WTC11 (cell line): ENCODE measurements at places on chromosomes 4 and X.

DNA sequence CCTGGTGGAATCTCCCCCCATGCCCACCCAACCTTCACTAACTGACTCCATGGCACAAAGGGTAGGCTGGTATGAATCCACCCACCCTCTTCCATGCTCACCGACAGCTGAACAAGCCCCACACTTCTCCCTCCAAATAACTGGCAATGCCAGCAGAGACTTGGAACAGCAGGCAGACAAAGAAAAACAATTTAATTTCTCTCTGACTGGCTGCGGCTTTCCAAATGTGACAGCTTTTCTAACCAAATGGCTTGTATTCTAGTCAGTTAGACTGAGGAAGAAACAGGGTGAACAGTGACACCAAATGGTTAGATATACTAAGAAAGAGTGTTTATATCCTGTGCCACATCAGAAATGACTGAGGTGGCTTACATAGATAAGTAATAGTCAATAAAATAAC is 199.3 kb upstream of the ADAMTS3 start:
- no peak for DNase-seq

DNA sequence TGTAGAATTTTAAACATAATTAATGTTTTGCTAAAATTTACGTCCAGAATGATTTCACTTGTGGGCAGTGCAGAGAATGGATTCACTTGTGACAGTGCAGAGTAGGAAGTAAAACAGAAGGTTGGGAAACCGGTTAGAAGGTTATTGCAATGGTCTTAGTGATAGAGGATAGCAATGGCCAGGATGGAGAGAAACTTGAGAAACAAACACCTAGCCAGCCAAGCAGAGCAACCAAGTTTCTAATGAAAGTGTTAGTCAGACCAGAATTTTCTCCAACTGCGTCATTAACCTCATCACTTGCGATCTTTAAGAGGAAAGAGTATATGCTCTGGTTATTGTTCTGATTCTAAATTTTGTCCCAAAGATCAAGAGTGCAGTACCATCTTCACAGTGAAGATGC is 50.0 kb upstream of the TBC1D9 start:
- DNase-seq: no peak

GRCh38 chr4:58111818-58112217 is 1001.6 kb upstream of the IGFBP7 start:
- DNase-seq: no peak

DNA sequence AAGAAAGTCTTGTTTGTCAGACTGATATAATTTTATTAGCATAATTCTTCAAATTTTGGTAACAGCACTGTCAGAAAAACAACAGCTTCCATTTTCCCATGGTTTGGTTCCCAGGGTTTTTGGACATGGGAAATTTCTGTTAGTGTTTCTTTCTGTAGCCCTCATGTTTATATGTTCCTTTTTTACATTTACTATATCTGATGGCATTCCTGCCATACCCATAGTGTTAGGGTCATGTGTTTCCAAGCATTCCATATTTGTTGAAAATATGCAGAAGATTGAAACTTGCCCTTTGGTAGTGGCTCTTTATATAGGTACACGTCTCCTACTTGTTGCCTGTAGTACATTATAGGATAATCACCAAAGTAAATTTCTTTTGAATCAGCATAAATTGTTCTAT is 65.8 kb downstream of the PDLIM5 start:
- DNase-seq: no peak

- DNase-seq: no peak
These were observed 550.0 kb downstream of the STPG2 start for GRCh38 chr4:97593248-97593647.

DNA sequence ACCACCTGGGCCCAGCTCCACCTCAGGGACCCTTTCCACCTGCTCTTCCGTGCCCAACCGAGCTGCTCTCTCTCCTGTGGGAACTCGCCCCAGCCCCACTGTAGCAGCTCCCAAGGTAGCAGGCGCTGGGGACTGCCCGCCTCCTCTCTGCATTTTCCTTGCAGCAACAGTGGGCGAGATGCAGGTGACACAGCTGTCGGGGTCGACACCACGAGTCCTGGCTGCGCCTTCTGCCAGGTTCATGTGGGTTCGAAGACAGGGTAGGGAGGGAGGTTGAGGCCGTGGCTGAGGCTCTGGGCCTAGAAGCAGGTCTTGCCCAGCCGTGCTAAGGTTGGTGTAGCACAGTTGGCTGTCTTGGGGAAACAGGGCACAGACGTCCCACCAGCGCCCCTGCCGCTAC is 245.2 kb upstream of the FSTL5 start:
- DNase-seq: no peak

DNA sequence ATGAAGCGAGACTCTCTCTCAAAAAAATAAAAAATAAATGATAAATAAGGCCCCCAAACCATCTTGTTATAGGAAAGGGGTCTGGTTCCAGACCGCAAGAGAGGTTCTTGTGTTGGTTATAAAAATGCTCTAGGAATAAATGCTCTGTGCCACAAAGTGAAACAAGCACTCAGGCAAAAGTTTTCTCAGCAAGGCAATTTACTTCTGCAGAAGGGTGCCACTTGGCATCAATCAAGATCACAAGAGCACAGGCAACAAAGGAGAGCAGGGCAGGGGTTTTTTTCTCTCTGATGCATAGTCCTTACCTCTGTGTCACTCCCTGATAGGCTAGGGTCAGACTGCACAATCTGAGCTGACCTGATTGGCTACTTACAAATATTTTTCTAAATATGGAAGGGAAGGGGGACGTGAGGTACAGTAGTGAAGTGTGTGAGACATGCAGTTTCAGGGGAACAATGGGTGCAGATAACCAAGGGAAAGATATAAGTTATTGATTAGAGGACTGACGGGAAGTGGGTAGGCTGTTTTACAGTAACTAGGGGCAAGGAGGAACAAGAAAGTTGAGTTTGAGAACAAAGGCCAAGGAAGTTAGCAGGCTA is 29.8 kb upstream of the FUNDC1 start:
- no peak for DNase-seq

DNA sequence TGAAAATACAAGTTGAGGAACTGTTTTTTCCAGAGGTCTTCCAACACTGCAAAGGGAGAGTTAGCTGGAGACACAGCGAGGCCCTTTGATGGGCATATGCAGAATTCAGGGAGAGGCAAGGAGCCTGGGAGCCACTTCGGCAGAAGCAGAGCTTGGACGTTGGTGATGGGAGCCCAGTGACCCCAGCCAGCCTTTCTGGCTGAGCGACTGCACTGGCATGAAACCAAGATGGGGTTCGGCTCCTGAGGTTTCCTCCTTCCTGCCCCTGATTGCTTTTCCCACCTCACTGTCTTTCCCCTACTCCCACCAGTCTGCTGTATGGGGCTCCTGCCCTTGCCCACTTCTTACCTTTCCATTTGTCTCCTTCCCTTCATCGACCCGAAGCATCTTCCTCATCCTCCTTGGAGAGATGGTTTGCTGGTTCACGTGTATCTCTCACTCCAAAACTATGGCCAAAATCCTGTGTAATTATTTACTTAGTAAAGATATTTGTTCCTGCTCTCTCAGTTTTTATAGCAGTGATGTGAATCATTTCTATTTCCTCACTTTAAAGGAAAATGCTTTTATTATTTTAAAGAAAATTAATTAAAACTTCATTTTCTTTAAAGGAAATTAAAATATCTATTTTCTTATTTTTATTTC is 100.5 kb downstream of the NFKB1 start:
- no peak for DNase-seq

- no peak for DNase-seq
These were observed 283.6 kb downstream of the FRMPD4 start for GRCh38 chrX:12421918-12422317.

DNA sequence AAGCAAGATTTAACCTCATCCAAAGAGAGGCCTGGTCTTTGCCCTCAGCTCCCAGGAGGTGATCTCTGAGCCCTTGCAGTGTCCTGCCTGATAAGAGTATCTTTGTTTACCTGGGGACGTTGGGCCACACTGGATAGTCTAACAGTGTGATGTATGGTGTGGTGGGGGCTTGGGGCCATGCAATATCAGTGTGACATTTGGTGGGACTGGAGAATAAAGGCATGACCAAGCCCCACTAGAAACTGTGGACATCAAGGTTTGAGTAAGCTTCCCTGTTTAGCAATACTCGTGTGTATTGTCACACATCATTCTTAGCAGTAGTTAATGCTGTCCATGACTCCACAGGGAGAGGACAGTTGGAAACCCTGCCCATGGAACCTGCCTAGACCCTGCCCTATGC is 34.4 kb downstream of the BBS12 start:
- DNase-seq: no peak

- DNase-seq: no peak
These were observed 108.1 kb upstream of the NEIL3 start for GRCh38 chr4:177201614-177202013.

GRCh38 chr4:89586864-89587263 is 250.1 kb downstream of the SNCA start:
- no peak for DNase-seq

- no peak for DNase-seq
These were observed 287.7 kb upstream of the MAD2L1 start for GRCh38 chr4:120354381-120354780.
